ENCODE measurements at places on chromosomes 16 and 17. TPM values are rescaled to one million over a fixed set of nuclear protein-coding genes. Genes with fewer than 3 reads are reported as not detected.

GRCh38 chr16:81614654-81615359, 164.3 kb upstream of the PLCG2 start:
- no peak for DNase-seq

DNA sequence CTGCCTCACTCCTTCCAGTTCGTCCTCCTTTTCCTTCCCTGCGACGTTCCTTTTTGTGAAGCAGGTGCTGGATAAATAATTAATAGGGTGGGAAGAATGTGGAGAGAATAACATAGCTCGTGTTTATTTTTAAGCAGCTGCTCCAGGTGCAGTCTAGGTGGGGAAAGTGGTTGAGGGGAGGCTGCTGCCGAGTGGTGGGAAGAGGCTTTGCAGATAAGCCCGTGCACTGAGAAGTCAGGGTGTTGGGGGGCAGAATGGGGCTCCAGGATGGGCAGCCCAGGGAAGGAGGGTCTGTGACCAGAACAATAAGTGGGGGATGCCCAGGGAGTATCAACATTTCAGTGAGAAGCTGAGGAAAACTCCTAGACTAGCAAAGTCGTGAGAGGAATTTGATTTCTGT, 300.5 kb downstream of the CPPED1 start:
- no peak for DNase-seq

GRCh38 chr17:80681215-80681614, 136.6 kb downstream of the RPTOR start:
- DNase-seq = no peak

- DNase-seq = no peak
These were observed 217.5 kb downstream of the RBFOX1 start for GRCh38 chr16:7550096-7550495.

DNA sequence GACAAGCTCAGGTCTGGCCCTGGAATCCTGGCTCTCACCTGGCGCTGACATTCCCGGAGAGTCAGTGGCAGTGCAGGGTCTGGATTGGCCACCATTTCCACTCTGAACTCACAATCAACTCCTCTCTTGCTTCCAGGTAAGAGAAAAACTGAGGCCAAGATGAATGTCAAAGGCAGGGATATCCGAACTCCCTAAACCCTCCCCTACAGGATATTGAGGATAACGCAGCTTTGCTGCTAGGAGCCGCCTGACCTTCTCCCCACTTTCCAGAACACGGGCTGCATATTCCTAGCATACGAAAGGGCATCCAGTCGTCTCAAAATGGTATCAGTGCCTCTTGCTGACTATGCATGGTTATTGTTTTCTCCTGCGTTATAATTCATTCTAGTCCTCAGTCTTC, 473.4 kb downstream of the SOX9 start:
- DNase-seq = no peak

DNA sequence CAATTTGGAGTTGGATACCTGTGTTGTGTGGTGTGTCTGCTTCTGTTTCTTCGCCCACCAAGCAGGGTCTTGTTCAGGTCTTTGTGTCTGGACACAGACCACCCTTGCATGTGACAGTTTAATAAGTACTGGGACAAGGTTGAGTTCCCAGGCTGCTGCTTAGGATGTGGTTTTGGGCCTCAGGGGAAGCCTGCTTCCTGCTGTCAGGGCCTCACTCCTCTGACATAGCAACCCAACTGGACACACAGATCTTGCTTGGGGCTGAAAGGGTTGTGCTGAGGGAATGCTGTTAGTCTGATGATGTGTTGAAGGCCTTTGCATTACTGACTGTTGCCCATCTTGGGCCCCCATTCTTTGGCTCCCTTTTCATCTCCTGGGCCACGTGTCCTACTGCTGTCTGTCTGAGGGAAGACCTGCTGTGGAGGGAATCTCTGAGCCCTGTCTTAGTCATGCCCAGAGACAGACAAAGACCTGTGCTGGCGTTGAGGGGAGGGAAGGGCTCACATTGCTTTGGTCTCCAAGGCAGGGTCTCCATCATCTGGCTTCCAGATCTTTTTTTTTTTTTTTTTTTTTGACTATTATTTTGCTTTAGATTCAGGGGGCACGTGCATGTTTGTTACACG, 4.7 kb upstream of the TGFB1I1 start:
- no peak for DNase-seq

- DNase-seq = no peak
These were observed 6.2 kb downstream of the PHF12 start for GRCh38 chr17:28944862-28945741.

DNA sequence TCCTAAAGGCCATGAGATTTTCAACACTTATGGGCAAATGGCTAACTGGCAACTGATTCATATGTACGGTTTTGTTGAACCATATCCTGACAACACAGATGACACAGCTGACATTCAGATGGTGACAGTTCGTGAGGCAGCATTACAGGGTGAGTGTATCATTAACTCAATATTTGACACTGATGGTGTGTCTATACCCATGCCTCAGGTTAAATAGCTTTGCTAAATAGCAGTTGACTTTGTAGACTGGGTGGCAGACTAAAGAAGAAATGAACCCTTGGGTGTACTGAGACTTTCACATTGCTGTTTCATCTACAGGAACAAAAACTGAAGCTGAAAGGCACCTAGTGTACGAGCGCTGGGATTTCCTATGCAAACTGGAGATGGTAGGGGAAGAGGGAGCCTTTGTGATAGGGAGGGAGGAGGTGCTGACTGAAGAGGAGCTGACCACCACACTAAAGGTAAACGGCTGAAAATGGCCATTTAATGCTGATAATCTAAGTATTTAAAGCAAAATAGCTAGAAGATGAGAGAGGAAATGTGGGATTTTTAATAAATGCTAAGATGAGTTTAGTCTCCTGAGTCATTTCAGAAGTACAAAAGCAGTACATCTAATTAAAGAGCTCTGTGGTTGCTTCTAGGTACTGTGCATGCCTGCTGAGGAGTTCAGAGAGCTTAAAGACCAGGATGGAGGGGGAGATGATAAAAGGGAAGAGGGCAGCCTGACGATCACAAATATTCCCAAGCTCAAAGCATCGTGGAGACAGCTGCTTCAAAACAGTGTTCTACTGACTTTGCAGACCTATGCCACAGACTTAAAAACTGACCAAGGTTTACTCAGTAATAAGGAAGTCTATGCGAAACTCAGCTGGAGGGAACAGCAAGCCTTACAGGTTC, 3.0 kb downstream of the SETD6 start:
- no peak for DNase-seq

DNA sequence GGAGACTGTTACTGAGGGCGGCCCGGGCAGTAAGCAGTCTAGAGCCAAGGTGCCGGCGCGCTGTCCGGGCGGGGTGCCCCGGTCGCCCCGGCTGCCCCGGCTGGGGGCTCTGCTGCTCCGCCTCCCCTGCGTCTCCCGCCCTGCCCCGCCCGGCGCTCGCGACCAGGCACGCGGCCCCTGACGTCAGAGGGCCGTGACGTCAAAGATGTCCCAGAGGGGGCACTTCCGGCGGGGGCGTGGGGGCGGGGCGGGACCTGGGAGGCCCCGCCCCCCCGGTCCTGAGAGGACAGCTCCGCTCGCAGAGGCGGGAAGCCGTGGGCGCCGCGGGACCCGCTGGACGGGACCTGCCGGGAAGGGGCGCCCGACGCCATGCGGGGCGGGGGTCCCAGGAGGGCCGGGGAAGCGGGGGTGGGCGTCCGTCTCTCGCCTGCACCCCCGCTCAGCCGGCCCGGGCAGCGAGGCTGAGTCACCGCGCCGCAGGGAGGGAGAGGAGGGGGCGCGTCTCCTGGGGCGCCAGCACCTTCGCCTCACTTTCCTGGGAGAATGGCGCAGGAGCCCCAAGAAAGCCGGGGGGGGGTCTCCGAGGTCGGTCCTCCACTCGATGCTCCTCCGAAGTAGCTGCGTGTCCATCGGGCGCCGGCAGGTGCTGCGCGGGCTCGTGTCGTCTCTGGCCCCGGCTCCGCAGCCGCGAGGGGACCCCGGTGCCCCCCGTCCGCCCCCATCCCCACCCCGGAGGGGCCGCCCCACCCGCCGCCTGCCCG, 4.4 kb upstream of the HIC1 start:
- DNase-seq = peak; percentile 79

DNA sequence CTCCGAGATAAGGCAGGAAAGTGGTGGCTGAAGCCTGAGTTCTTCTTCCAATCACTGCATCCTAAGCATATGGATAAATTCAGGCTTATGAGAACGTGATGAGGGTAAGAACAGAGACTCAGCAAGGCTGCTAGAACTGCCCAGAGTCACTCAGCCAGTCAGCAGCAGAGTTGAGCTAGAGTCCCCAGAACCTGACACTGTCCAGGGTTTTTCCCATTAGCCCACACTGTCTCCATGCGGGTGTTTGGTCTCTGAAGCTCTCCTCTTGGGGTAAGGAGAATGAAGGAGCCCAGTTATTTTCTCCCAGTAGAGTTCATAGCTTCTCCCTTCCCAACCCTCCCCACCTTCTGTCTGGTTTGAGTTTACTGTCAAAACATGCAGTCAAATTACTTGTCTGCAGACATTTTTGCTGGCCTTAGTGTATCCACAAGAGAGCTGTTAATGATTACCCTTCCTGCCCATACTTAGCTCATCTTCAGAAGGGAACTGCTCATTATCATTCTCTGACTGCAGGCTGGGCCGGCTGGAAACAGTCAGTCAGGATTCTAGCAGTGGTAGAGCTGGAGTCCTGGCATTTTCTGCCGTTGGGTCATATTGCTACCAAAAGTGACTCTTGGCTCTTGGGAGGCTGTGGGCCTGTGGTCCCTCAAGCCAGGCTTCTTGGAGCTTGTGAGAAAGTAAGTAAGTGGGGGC, 460.0 kb downstream of the HS3ST3B1 start:
- DNase-seq = no peak

- no peak for DNase-seq
These were observed 72.6 kb downstream of the SDK2 start for GRCh38 chr17:73571511-73572130.

GRCh38 chr17:39700148-39700987, 504 bp downstream of the ERBB2 start:
- DNase-seq = peak; percentile 31

DNA sequence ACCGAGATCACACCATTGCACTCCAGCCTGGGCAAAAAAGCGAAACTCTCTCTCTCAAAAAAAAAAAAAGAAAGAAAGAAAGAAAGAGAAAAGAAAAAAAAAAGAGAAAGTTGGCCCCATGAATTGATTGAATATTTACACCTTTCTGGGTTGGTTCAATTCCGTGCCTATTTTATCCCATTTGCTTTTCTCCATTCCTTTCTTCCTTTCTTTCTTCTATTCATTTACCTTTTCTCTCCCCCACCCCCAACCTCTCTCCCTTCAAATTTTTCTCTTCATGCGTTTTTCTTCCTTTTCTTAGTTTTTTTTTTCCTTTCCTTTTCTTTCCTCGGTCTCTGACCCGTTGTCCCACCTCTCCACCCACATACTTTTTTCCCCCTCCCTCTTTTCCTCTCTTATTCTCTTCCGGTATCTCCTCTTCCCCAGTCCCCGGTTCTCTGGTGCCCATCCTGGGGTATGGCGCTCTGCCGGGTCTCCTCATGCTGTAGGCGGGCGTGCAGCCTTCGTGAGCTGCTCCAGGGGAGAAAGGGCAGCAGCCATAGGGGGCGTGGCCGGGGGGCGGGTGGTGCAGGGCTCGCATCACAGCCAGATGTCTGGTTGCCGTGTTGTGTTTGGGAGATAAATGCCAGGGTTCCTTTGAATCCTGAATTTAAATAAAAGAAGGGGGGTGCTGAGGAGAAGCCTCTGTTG, 5.3 kb upstream of the COL1A1 start:
- peak; percentile 59 for DNase-seq

GRCh38 chr17:78868391-78868790, 27.8 kb upstream of the USP36 start:
- DNase-seq = no peak

DNA sequence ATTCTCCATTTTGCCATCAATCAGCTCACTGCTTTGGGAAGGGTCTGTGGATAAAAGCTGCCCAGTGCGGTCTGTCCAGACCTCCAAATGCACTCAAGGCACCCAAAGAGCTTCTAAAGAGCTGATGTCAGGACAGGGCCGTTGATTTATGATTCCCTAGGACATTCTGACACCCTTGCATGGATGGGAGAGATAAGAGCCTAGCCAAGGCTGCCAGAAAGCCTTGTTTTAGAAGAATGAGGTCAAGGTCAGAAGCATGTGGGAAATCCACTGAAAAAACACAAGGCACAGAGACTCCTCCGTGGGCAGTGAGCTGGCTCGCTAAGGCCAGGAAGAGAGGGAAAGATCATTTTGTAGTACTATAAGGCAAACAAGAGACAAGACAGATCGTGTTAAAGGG, 214.0 kb downstream of the CDH11 start:
- no peak for DNase-seq

- DNase-seq = no peak
These were observed 100.1 kb upstream of the DYNLRB2 start for GRCh38 chr16:80440667-80441066.

GRCh38 chr17:77512062-77512946, 371.5 kb downstream of the SEC14L1 start:
- no peak for DNase-seq

DNA sequence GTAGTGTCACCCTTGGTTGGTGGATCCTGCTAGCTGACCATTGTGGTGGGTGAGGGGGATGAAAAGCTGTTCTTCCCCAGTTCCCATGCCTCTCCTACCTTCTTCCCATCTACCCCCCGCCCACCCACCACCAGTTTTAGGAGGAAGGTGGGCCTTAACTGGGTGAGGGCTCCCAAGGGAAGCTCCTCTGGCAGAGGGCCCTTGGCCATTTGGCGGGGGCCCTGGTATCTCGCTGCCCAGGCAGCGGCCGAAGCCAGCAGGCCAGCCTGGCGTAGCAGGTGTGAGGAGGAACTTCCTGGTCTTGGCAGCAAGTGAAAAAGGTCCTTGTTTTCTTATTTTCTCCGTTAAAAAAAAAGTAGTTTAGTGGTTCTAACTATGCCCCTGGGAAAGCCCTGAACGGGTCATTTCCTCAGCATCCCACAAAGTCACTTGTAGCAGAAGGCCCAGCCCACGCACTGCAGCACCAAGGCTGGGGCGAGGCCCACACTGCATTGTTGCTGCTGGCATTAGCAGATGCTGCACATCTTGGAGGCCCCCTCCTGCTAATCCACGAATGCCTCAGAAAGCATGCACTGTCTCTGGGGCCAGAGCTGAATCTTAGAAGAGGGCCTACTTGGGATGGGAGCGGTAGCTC, 72.5 kb downstream of the MPRIP start:
- DNase-seq = no peak

- DNase-seq = no peak
These were observed 49.2 kb downstream of the CUEDC1 start for GRCh38 chr17:57905875-57906455.

DNA sequence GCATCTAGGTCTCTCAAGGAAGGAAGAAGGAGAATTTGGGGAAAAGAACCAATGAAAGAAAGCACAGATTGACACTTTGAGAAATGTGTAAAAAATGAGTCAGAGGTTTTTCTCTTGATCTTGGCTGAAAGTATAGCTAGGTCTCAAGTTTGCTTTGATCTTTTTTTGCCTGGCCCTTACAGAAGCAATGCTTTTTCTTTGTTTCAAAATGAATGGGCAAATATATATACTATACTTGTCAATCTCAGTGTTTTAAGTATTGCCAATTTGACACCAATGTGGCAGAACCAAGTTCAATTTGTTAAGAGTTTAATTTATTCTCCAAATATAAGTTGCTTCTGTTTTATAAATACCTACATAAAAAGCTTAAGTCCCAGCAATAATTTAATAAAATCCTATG, 119.6 kb downstream of the PPM1E start:
- no peak for DNase-seq

BEAN1 gene
- 1.6 TPM for total RNA-seq

OGFOD1 gene
- total RNA-seq = 22.6 TPM

SEPTIN1 gene
- 3.4 TPM for total RNA-seq

TMEM101 gene
- 17.5 TPM for total RNA-seq

PRSS8 gene
- total RNA-seq = not detected

KRTAP1-5 gene
- not detected for total RNA-seq

All from left cardiac atrium (tissue), 4 donors.